NCI-H1048 (cell line): ENCODE measurements at places on chromosomes 5 and 9.

DNA sequence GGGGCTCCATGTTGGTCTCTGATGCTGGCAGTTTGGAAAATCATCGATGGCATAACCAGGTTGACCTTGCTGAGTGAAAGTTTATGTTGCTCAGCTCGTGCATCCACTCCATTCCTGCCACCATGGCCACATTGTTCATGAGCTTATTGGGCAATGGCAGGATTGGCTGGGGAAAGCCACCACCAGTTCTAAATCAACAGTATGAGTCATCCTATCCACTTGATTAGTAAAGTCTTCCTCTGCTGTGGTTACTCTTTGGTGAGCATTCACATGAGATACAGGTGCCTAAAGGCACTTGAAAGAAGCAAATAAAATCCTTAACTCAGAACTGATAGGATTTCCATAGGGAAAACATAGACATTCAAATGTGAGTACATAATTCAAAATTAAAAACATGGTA, 131.8 kb upstream of the FBN2 start:
- DNase-seq = no peak

DNA sequence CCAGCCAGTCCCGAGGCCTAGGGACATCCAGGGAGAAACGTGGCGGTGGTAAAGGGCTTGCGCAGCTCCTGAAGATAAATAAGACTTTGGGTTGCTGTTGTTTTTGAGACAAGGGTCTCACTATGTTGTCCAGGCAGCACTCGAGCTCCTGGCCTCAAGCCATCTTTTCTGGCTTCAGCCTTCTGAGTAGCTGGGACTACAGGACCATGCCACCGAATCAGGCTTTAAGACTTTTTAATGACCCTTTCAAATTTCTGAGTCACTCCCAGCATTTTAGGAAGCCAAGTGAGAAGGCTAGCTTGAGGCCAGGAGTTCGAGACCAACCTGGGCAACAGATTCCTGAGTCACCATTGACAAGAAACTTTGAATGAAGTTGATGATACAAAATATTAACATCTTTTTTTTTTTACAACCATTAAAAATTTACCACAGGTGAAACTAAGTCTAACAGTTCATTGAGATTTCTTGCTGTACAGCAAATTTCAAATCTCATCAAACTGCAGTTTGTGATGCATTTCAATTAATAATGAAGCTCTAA, 817 bp upstream of the GNE start:
- no peak for DNase-seq

GRCh38 chr9:128026773-128027541, 40.2 kb downstream of the NAIF1 start:
- no peak for DNase-seq

- no peak for DNase-seq
Measured at GRCh38 chr9:77556396-77556795, 91.7 kb downstream of the GNA14 start.

GRCh38 chr5:72463449-72464052, 43.7 kb downstream of the ZNF366 start:
- DNase-seq = no peak

DNA sequence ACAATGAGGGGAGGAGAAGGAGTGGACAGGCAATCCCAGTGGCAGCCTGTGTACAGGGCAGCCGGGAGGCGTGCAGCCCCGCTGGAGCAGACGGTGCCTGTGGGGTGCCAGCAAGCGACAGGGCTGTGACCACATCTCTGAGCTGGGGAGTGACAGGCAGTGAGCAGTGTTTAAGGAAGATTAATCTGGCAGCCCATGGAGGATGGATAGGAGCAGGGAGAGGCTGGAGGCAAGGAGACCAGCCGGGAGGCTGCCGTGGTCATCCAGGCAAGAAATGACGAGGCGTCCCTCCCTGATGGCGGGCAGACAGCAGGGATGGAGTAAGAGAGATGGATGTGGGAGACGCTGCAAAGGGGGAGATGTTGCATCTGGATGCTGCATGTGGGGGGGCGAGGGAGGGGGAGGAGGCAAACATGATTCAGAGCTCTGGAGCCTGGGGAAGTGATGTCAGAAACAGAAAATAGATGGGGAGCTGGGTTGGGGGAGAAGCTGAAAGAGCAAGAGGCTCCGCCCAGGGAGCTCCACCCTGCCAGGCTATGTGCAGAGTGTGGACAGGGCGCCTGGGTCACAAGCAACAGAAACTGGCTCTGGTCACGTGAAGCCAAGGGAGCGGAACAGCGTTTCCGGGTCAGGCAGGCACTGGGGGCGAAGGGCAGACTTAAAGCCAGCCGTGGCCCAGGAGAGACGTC, 12.6 kb downstream of the UNC5A start:
- DNase-seq = no peak

GRCh38 chr5:108700930-108701329, 46.8 kb upstream of the FER start:
- DNase-seq = no peak

DNA sequence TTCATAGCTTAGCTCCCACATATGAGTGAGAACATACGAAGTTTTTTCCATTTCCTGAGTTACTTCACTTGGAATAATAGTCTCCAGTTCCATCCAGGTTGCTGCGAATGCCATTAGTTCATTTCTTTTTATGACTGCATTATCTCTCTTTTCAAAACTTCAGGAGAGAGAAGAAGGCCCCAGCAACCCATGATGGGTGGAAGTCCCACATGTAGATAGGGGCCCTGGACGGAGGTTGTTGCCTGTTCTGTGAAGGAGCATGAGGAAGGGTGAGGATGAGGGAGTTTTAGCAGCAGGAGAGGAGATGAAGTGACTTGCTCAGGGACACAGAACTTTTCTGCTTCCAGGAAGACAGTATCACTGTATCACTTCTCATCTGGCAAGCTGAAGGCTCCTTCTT, 102.2 kb upstream of the KLF4 start:
- DNase-seq = no peak

DNA sequence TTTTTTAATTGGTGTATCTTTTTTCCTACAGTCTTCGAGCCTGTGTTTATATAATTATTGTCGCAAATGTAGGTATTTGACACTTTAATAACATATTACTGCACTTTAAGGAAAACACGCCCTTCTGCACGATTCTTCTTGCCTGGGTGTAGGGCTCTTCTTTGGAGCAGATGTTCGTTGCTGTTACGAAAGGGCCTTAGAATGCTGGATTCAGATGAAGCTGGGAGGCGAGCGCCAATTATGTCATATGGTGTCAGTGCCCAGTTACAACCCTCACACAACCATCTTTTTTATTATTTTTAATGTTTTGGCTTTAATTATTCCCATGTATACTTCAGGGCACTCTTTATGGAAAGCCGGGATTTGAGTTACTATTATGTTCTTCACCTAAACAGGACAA, 553.0 kb downstream of the EBF1 start:
- no peak for DNase-seq

DNA sequence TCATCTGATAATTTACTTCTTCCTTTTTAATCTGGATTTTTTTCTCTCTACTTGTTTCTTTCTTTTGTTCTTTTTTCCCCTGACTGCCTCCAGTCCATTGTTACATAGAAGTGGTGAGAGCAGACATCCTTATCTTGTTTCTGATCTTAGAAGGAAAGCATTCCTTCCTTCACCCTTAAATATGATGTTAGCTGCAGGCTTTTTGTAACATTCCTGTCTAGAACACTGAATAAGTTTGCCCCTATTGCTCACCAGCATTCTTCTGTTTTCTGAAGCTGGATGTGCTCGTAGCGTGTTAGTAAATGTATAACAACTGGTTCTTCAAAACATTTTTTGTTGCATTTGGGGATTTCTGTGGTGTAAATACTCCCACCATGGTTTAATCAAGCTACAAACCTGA, 136.7 kb upstream of the NFIL3 start:
- no peak for DNase-seq

- no peak for DNase-seq
Measured at GRCh38 chr9:78038620-78039300, 7.1 kb upstream of the GNAQ start.

DNA sequence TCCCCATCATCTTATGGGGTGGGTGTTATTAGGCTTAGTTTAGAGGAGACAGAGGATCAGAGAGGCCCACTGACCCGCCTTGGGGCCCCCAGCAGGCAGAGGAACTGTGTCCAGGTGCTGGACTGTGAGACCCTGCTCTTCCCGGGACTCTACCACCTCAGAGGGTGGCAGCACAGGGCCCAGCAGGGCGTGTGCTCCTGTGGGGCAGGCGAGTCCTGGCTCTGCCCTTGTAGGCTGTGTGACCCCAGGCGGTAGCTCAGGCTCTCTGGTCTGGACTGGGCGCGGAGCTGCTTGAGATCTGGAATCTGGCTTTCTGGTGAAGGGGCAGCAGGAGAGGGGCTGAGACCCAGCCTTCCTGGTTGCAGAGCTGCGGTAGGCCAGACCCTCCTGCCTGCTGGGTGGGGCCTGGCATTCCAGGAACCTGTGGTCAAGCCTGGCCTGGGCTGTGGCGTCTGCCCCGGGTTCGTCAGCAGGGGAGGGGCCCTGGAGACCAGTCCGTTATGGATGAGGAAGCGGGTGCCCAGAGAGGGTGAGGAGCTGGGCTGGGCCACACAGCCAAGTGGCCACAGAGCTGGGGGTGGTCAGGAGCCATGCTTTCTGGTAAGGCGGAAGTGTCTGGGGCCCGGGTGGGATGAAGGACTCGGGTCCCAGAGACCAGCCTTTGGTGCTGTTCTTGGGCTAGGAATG, 46.5 kb downstream of the RXRA start:
- no peak for DNase-seq

GRCh38 chr5:108607421-108607820, 140.3 kb upstream of the FER start:
- no peak for DNase-seq

GRCh38 chr9:93260263-93261066, 76.5 kb downstream of the WNK2 start:
- no peak for DNase-seq

- DNase-seq = no peak
Measured at GRCh38 chr5:10018201-10019069, 231.3 kb downstream of the ATPSCKMT start.

DNA sequence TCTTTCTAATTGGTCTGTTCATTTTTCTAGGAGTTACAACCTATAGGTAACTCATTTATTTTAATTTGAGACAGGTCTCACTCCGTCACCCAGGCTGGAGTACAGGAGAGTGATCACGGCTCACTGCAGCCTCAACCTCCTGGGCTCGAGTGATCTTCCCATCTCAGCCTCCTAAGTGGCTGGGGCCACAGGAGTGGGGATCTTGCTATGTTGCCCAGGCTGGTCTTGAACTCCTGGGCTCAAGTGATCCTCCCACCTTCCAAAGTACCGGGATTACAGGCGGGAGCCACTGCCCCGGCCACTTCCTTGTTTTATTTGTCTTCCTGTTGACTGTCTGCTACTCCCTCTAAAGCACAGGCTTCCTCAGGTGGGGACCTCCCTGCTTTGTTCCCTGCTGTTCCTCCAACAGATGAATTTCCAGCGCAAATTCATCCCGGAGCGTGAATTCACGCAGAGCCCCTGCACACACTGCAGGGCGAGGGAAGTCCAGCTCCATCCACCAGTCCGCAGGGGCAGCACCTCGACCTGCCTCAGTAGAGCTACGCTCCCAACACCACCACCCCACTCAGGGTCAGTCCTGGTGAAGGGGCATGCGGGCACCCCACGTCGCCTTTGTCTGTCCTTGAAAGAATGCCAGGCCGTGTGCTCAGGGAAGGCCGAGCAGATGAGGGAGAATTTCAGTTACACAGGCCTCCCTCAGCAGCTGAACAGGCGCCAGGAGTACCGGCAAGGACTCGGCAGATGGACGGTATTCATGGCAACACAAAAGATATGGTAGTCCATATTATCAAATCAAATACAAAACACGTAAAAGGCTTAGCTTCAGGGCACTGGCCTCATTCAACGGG, 6.3 kb downstream of the QSOX2 start:
- no peak for DNase-seq

DNA sequence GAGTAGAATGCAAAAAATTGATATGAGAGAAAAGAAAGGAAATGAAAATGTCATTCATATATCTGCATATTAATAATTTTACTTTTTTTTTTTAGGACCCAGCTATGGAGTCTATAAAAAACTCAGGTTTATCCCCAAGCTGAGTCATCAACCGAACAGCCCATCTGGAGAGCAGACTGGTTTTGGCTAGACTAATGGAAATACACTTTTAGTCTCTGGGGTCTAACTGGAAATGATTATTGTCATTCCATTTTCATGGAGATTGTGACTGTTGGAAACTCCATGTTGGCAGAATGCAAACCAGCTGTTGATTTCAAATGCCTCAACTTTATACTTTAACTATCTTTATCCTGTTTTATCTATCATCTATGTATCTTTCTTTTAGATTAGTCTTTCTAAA, 28.7 kb downstream of the ANXA1 start:
- DNase-seq = no peak

DNA sequence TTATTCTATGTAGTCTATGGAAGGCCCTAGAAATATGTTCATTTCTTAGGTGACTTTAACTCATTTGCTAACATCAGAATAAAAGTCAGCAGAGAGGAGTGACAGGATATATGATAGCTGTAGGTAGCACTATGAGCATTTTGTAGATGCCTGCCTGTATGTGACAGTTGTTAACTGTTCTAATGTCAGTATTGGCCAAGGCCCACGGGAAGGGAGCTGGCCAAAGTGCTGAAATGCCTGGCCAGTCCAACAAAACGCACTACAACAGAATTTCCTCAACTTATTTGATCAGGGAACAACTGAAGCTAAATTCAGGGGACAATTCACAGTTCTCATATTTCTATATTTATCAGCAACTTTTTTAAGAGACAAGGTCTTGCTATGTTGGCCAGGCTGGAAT, 20.8 kb downstream of the SV2C start:
- no peak for DNase-seq

DNA sequence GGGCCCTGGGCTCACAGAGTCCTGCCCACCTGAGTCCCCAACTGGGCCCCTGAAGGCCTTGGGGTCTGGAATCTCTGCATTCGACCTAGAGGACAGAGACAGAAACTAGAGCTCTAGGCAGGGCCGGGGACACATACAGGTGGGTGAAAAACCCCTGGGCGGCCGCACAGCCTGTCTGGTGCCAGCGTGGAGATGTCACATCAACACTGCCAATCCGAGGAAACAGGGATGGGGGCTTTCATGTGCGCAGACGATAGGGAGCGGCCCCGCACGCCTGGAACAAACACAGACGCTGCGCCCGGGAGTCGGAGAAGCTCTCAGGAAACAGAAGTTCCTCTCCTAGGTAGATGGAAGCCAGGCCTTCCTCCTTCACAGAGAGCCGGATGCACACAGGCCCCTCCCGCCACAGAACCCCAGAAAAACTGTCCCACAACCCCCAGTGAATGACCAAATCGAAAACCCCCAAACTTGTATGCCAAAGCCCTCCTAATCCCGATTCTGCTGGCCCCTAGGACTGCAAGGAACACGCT, 1.8 kb downstream of the GRM6 start:
- no peak for DNase-seq

- no peak for DNase-seq
Measured at GRCh38 chr9:21804331-21804730, 1.9 kb downstream of the MTAP start.

GRCh38 chr9:22623236-22623635, 176.6 kb downstream of the DMRTA1 start:
- DNase-seq = no peak

GRCh38 chr9:88421348-88421747, 33.1 kb downstream of the SPIN1 start:
- no peak for DNase-seq
